ELR (cell line): ENCODE measurements at places on chromosomes 5 and 9.
A peak's percentile ranks its signal among the peaks of the same experiment; 100 is the strongest.

DNA sequence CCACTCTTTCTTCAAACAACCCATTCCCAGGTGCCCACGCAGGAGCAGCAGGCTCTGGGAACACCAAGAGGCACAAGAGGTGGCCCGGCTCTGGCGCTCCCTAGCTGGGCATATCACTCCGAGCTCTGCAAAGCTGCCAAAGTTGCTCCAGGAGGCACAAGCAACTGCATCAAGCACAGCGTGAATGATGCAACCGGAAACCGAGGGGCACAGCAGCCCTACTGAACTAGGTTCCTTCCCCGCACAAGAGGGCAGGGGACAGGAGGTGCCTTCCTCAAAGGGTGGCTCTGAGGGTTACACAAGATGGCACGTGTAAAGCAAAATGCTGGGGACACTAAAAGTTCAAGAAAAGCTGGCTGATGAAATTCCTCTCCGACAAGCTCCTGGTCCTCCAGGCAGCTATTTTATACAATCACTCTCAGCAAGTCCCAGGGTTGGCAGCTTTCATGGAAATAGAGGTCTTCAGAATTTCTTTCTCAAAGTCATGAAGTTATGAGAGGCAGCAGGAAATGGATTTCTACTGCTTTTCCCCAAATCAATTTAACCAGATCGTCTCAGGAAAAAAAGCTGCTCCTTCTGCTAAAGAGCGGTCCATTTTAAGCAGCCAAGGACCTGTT, 22.9 kb downstream of the PSMB7 start:
- DNase-seq: no peak

DNA sequence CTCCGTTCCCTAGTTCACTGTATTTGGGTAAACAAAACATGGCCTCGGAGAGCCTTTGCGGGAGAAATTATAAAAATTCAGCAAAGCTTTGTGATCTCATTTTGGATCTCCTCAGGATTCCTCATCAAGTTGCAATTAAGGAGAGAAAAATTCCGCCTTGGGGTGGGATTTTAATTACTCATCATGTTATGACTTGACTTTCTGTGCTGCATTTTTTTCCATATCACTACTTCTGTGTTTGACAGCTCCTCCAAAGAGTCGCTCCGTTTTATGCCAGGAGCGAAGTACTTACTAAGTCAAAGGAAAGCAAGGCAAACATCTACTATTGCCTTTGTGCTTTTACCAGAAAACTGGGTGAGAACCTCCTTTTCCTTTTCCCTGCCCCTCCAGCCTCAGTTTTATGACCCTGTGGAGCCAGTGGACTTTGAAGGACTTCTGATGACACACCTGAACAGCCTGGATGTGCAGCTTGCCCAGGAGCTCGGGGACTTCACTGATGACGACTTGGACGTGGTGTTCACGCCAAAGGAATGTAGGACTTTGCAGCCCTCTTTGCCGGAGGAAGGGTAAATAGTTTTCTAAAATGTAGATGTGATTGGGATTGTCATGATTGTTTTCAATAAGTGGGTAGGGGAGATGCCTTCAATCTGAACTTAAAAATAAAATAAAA, 71.5 kb downstream of the DOCK8 start:
- no peak for DNase-seq

DNA sequence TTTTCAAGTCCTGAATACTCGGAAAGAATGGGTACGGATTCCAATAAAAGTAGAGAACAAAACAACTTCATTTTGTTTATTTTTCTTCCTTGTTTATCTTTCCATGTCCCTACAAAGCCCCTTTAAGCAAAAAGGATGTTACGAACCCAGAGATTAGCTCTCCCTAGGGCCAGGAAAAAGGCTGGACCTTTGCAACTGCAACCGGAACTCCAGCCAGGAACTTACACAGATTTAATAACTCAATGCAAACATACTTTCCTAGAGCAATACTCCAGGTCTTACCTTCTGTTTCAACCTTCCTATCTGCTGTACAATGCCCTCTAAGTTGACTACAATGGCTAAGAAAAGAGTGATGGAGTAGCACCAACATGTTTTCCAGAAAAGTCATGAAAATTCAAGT, 7.0 kb downstream of the DENND1A start:
- no peak for DNase-seq

DNA sequence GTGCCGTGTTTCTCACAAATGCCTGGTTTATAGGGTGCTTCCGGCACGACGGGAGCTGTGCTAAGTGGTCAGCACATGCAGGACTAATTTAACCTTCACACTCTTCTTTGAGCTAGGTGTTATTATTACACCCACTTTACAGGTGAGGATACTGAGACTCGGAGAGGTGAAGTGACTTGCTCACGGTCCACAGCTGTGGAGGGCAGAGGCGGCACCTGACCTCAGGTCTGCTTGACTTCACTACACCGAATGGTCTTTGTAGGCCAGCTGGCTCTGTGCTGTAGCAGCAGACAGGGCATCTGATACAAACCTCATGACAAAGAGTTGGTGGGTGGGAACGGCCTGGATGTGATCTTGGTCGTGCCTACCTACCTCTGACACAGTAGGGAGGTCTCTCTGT, 102.0 kb upstream of the BOD1 start:
- no peak for DNase-seq

DNA sequence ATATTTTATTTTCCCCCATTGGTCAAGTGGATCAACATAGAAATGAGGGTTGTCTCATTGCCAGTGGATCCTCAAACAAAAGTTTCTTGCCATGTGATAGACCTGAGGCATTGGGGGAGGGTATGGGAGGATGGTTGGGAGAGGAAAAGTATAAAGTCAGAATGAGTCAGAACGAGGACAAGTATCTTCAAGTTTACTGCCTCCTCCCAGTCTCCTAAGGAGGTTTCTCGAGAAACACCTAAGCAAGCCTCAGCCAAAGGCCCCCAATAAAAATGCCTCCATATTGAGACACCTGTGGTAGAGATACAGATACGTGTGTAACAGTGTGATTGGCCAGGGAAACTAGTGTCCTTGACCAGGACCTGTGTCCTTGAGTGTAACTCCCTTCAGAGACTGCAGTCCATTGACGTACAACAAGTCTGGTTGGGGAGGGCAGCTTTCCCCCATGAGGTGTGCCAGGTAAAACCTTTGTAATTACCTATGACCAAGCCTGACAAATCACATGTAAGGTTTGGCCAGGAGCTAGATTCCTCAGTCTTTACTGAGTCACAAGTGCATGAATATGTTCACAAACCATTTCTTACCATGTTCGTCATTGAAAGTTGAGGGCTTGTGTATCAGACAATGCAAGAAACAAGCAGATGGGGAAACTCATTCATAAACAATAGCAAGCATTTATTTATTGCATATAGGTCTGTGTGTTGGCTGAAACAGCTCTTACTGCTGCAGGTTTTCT, 198.6 kb upstream of the SH3GL2 start:
- no peak for DNase-seq

GRCh38 chr5:2536632-2537377, 214.7 kb downstream of the IRX2 start:
- DNase-seq: no peak

DNA sequence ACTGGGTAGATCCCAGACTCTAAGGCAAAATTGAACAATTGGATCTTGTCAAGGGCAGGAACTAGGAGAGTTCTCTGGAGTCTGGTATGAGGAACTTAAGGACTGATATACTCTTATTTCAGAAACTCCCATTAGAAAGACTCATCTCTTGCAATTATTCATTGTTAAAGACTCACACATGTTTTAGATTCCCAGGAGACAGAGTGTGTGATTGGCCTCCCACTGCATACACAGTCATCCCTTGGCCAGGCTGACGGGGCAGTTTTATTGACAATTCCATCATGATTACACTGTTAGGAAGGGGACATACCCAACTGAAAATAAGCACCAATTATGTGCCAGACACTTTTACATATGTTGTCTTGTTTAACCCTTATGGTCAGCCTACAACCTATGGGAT, 347.2 kb downstream of the DMAC1 start:
- DNase-seq: peak; percentile 13

- DNase-seq: no peak
These were observed 4.6 kb downstream of the ZNF367 start for GRCh38 chr9:96413302-96414221.

- no peak for DNase-seq
These were observed 79.4 kb downstream of the SLC1A3 start for GRCh38 chr5:36685631-36686288.

- DNase-seq: peak; percentile 41
These were observed 192.6 kb upstream of the MSX2 start for GRCh38 chr5:174531782-174532191.

DNA sequence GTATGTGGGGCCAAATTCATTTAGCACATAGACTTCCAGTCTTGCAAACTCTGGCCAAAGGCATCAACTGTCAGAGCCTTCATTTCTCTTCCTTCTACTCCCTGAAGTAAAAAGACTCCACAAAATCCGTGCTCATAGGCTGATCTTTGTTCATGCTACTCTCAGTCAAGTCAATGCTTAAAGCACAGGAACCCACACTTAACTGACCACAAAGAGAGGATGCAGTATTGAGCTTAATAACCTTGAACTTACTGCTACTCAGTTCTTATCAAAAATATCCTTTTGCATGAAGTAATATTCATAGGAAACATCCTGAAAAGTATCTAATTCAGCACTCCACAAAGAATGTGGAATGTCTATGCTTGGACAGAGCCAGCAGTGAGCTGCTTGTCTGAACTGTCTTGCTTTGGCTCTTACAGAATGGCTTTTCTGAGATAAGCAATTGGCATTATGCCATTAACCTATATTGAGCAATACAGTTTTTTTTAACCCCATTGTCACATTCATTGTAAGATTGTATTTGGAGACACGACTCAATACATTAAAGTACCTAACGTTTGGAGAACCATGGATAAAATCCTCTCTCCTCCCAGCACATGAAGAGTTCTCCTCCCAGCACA, 21.7 kb downstream of the LPAR1 start:
- no peak for DNase-seq

- DNase-seq: no peak
These were observed 42.2 kb upstream of the IL17B start for GRCh38 chr5:149421372-149421685.

DNA sequence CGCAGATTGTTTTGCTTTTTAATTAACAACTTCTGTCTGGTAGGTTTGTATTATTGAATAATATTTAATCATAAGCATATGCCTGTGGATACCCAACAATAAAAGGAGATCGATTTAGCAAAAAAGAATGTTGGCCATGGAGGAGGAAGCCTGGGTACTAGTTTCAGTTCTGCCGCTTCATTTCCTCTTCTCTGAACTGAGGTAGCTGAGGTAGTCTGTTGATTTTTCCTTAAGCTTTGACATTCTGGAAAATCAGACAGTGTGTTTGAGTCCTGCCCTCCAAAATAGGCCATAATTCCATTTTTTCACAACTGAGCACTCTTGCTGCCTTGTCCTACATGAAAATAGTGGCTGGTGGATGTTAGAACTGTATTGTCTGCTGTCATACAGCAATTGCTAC, 6.0 kb upstream of the GPR21 start:
- no peak for DNase-seq

- peak; percentile 98 for DNase-seq
These were observed 12.6 kb upstream of the SPARC start for GRCh38 chr5:151699071-151699901.

GRCh38 chr5:55236800-55237199, 3.4 kb upstream of the CCNO start:
- no peak for DNase-seq

DNA sequence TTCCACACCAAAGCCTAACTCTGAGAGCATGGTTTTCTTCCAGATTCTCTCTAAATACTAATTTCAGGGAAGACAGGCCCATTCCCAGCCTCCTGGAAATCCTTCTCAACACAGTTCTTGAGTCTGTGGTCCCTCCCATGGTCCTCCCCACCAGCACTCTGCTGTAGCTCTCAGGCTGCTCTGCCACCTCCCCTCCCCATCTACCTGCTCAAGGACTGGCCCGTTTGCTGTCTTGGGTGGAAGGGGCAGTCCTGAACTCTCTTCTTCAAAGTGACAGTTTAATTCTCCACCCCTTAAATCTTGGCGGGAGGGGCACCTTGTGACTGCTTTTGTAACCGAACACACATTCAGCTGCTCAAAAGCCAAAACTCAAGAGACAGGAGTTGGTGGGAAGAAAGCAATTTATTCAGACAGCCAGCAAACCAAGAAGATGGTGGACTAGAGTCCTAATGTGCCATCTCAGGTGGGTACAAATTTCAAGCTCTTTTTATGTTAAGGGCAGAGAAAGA, 7.6 kb upstream of the LCN15 start:
- no peak for DNase-seq

DNA sequence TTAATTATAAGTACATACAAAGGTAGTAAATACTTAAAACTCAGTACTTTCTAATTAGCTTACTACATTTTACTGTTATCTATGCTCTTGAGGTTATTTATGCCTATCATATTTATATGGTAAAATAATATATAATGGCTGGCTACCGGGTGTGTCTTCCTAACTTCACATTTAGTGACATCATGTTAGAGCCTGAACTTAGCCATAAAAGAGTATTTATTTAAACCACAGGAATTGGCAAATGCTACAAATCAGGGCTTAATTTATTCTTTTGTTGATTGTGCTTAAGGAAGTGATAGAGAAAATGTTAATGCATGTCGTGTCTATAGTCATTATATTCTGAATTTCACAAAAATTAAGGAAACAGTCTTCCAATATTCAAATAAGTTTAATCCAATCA, 73.1 kb downstream of the NDUFAF2 start:
- DNase-seq: no peak

- DNase-seq: peak; percentile 82
These were observed 71.5 kb downstream of the NIPBL start for GRCh38 chr5:36948041-36948440.

DNA sequence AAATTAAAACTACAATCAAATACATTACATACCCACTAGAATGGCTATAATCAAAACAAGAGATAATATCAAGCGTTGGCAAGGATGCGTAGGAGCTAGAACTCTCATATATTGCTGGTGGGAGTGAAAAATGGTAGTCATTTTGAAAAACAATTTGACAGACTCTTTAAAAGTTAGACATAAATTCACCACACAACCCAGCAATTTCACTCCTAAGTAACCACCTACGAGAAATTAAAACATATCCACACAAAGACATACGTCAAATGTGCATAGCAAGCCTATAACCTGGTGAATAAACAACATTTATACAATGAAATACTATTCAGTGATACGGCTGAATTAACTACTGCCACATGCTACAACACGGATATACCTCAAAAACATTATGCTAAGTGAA, 44.7 kb downstream of the GKAP1 start:
- no peak for DNase-seq
